ENCODE measurements at places on chromosomes 7 and 10. TPM values are rescaled to one million over a fixed set of nuclear protein-coding genes. Genes with fewer than 3 reads are reported as not detected.

DNA sequence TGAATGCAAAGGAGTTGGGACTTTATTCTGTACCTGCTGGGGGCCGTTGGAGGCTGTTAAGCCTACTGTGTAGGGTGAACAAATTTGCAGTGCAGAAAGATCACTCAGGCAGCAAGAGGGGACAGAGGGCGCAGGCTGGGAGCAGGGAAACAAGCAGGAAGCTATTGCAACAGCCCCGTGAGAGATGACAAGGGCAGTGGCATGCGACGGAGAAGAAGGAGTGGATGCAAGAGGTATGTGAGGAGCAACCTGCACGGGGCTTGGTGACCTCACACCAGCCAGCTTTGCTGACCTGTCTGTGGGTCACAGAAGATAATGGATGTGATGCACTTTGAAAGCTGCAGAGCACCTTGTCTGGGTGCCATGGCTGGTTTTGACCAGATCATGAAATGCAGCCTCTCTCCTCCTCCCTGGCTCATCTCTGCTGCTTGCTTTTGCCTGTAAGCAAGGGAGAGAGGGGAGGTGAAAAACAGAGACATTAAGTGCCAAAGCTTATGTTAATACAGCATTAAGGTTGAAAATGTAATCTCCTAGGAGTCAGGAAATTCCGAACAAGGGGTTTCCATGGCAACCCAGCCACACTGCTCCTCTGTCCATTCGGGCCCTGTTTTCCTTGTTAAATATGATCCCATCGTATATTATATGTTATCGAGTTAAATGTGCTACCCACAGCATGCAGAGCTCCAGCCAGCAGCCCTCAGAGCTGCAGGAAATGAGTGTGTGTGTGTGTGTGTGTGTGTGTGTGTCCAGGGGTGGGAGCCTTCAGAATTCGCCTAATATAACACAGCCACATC, 314.3 kb upstream of the ZMIZ1 start:
- DNase-seq = no peak

DNA sequence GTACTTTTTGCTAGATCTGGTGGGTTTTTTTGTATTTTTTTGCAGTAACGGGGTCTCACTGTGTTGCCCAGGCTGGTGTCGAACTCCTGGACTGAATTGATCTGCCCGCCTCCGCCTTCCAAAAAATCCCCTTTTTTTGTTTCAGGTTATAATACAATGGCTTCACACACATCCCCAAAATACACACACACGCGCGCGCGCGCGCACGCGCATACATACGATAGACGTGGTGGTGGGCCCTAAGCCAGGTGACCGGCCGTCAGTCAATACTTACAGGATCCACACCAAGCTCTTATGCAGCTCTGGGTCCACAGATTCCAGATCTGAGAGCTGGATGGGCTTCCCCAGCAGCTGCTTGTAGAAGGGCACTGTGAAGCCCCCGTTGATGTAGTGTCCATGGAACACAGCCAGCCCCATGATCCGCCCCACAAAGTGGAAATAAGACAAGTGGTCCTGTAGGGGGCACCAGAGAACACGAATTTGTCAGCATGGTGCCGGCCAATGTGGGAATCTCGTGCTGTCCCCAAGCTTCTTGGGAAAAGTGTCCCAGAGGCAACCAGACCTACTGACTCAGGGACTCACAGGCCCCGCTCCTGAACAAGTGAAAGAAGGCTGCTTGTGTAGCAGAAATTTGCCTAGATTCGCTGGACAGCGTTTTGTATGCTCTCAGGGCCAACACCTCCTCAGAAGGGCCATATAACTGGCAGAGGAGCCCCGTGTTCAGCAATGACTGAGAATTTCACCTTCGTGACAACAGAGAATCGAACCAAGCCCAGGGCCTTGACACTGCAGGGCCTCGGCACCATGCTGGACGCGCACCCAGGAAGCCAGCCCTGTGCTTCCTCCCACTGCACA, 103.6 kb downstream of the SMURF1 start:
- DNase-seq = peak; percentile 83

- DNase-seq = no peak
Measured at GRCh38 chr7:86222806-86223205, 420.9 kb upstream of the GRM3 start.

- no peak for DNase-seq
Measured at GRCh38 chr7:136324073-136324704, 347.0 kb upstream of the MTPN start.

The WAPL gene
- total RNA-seq = 24.0 TPM

The PGAM2 gene
- total RNA-seq = 322 TPM

The DKK1 gene
- 0.19 TPM for total RNA-seq

DNA sequence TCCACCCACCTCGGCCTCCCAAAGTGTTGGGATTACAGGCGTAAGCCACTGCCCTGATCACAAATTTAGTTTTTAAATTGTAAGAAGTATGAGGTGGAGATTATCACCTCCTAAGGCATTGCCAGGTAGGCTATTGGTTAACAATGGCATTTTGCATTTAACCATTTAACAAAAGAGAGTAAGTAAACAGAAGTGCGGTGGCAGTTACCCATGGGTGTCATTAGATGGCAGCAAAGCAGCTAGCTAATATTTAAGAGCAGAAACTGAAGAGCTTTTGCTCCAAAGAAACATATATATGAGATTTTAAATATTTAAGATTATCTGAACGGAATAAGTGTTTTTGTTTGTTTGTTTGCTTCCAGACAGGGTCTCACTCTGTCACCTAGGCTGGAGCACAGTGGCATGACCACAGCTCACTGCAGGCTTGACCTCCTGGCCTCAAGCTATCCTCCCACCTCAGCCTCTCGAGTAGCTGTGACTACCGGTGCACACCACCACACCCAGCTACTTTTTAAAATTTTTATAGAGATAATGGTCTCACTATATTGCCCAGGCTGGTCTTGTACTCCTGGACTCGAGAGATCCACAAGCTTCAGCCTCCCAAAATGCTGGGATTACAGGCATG, 325.5 kb upstream of the C7orf33 start:
- DNase-seq = no peak

The WAC gene
- 98.9 TPM for total RNA-seq

The ADK gene
- 28.0 TPM for total RNA-seq

- no peak for DNase-seq
Measured at GRCh38 chr7:30585675-30586074, 9.0 kb upstream of the GARS1 start.

The HOXA2 gene
- 0.30 TPM for total RNA-seq

The ELN gene
- 41.2 TPM for total RNA-seq

The TUBB8 gene
- total RNA-seq = not detected

DNA sequence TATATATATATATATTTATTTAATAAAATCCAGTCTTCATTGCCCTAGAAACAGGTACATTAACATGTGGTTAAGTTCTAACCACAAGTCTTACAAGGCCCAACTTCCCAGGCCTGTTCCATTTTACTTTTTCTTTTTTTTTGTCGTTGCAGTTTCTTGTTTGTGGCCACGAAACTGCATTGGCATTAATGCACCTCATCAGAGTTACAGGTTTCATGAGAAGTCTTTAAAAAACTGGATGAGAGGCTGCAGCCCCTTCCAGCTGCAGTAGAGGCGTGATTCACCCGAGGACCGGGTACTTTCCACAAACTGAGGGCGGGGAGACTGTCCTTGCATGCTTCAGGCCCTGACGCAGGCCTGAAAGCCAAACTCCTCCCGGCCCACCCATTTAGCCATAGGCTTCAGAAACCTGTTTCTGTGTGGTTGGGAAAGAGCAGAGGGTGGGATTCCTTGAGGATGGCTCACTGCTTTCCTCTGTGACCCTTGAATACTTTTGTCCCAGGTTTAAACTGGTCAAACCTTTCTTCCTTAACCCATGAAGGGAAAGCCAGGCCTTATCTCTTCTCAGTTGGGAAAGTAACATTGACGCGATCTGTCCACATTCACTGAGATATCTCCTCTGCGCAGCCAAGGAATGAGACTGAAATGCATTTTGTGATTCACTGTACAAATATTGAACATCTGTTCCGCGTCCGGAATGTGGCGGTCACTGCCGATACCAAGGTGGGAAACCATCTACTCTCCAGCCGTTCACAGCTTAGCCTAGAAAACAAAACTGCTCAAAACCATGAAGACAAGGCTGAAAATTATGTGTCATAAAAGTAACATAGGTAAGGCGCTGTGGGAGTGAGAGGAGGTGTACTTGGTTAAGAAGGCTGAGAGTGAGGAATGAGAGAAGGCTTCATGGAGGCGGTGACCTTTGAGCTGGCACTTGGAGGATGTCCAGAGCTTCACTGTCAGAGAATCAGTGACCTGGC, 311.7 kb downstream of the GATA3 start:
- no peak for DNase-seq

DNA sequence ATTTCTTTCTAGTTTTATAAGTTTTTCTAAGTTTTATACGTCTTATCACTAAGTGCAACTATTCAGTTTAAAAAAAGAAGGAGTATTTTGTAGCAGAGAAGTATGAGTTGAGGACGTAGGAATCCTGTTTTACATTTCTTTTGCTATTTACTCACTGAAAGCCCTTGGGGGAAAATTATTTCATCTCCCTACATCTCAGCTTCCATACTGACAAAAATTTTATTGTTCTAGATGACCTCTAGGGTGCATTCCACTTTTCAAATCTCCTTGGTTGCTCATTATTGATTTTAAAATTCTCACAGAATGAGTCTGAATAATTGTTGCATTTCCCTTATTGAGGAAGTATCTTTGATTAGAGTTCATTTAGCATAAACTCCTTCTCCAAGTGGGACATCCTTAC, 14.9 kb upstream of the PDK4 start:
- DNase-seq = no peak

The OR6V1 gene
- total RNA-seq = not detected

The HOGA1 gene
- total RNA-seq = 20.4 TPM

- no peak for DNase-seq
Measured at GRCh38 chr7:47373871-47374451, 207.9 kb downstream of the TNS3 start.

DNA sequence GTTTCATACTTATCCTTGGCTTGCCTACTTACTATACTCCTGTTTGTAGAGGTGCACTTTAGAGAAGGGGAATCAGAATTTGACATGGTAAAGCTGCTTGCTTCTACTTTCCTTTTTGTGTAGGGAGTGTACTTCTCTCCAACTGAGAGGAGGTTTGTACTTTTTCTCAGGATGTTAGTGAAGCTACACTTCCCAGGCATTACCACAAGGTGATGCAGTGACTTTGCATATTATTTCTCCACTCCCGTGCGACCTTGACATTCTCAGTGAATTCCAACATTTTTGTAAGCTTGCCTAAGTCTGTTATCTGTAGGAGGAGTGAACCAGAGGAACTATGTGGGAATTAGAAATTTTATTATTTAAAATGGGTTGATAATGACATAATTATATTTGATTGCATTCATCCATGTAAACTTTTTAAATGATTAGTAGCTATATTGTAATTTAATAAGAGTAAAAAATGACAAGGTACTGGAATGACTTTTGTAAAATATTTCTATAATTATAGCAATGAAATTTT, 5.2 kb downstream of the TAX1BP1 start:
- DNase-seq = no peak

DNA sequence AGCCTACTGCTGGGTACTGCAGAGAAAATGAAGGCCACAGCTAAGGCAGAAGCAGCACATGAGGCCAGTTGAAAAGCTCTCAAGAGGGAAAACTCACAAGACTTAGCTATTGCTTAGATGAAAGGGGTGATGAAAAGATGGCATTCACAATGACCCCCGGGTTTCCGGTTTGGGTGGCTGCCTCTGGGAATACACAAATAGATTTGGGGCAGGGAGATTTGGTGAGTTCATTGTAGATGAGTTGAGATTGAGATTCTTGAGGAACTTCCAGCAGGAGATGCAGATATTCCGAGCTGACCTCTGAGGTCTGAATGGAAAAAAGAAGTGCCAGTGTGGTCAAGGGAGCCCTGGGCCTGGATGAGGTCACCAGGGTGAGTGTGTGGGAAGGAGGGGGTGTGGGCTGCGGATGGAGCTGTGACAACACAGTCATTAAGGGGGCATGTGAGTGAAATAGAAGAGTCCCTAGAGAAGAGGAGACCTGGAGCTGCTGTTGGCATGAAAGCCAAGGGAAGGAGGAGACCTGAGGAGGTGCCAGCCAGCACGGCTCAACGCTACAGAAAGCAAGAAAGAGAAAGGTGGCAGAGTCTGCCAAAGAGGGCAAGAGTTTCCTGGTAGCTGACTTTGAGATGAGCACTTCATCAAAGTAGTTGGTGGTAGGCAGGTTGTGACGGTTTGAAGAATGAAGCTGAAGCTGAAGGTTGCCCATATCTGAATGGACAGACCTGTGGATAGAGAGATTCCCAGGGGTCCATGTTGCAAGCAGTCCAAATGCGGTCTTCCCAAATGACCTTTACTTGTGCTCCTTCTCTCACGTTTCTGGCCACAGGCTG, 43.7 kb downstream of the HIF1AN start:
- DNase-seq = no peak

- DNase-seq = no peak
Measured at GRCh38 chr7:121505540-121506182, 109.6 kb upstream of the FAM3C start.

GRCh38 chr7:48389977-48390376, 218.7 kb downstream of the ABCA13 start:
- DNase-seq = no peak

GRCh38 chr7:138891446-138891810, 89.8 kb downstream of the KIAA1549 start:
- DNase-seq = no peak

Measured in cardiac septum (tissue), 1 donor.